Aorta (tissue), 5 donors: ENCODE measurements at places on chromosomes 6 and 20.

DNA sequence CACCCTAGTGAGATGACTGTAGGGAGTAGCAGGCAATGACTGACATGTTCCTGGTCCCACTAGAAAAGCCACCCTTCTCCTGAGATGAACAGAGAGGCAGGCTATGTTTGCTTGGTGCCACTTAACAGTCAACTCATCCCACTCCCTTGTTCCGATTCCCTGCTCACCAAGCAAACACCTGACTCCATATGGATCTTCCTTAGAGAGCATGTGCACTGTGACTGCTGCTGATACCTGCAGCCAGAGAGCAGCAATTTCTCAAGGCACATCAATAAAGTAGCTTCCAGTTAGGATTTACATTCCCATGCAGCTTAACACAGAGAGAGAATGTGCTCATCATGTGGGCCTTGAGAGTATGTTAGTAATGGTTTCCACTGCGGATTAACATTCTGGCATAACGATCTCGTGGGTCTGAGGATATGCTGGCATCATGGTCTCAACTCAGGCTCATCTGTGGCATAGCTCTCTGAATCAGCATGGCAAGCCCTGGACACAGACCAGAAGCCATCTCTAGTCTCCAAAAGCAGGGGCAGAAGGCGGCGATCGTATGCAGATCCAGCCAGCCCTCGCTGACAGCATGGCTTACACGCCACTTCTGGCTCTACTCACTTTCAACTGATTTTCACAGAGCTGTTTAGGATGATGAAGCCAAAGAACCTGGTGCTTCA lies 43.9 kb downstream of the ATXN1 start:
- H3K27ac ChIP-seq, result no peak overlapping the region
- no peaks in the 10 kb centered on the region for H3K36me3 ChIP-seq
- H3K4me3 ChIP-seq, result no peak overlapping the region
- peaks cover 9% of the 10 kb centered on the region for H3K4me1 ChIP-seq
- no peaks in the 10 kb centered on the region for H3K27me3 ChIP-seq

DNA sequence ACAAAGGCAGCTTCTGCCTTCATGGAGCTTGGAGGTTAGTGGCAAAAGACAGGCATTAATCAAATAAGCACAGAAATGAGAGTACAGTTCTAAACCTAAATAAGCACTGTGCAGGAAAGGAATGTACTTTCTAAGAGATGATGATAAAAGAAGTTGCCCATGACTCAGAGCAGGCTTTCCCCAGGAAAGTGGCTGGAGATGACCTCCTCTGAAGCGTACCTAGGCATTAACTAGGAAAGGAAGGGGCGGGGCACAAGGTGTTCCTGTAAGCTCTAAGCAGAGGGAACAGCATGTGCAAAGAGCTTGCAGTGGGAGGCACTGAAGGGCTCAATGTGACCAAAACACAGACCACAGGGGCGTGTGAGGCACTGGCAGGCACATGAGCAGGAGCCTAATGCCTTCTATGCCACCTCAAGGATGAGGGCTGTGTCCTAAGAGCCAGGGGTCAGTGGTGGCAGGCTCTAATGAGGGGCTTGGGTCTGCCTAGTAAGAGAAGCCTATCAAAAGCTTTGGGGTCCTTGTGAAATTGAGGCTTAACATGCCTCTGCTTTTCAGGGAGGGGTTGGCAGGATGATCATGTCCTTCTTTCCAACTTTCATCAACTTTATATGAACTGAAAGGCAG lies 4.9 kb downstream of the SSTR4 start:
- no peaks in the 10 kb centered on the region for H3K4me1 ChIP-seq
- H3K27me3 ChIP-seq, result no peaks in the 10 kb centered on the region
- H3K4me3 ChIP-seq, result no peak overlapping the region
- H3K27ac ChIP-seq, result no peak overlapping the region
- no peaks in the 10 kb centered on the region for H3K36me3 ChIP-seq

DNA sequence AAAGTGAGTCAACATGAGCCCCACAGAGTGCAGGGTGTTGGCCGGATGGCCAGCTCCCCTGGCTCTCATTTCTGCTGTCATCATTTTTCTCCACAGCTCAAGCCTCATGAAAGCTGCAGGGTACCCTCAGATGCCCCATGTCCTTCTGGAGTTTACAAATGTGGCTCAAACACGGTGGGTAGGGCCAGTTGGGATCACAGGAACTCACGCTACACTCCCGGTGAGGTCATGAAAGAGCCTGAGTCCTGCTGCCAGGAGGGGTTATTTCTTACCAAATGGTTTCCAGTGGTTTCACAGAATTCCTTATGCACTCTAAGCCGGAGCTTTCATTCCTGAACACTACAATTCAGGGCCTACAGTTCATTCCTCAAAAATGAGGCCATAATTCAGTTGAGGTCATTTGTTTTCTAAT lies 78.7 kb downstream of the TMEM170B start:
- peak overlapping the region; percentile 35 for H3K27ac ChIP-seq
- no peak overlapping the region for H3K4me3 ChIP-seq
- DNase-seq, result no peak
- H3K4me1 ChIP-seq, result peaks cover 6% of the 10 kb centered on the region

DNA sequence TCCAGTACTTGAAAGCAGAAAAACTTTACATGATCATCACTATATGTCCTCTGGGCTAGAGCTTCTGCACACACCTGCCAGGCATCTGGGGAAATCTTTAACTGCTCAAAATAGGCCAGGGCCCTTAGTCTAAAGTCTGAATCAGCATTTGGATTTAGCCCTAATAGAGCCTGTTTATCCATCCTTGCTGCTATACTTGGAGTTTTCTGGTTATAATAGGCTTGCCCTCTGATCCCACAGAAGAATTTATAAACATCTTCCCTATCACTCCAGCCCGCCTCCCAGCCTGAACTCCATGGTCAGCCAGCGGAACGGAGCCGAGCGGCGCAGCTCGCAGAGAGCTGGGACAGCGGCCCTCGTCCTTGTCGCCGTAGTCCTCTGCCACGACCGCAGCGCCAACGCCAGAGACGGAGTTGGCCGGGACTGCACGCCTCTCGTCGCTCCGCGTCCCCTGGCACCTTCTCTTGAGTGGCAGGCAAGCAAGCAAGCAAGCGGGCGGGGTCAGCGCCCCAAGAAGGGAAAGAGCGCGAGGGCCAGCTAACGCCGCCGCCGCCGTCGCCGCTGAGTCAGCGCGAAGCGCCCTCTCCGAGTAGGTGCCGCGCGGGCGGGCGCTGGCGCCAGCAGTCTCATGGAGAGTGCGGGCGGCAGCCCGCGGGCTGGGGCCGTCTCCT lies 25.4 kb upstream of the ASIP start:
- H3K36me3 ChIP-seq, result no peaks in the 10 kb centered on the region
- H3K4me3 ChIP-seq, result no peak overlapping the region
- no peaks in the 10 kb centered on the region for H3K27me3 ChIP-seq
- DNase-seq, result peak; percentile 96

- no peaks in the 10 kb centered on the region for H3K36me3 ChIP-seq
- peaks cover 5% of the 10 kb centered on the region for H3K4me1 ChIP-seq
These were observed 5.5 kb upstream of the DAAM2 start for GRCh38 chr6:39786649-39787048.

GRCh38 chr20:18058661-18059467 lies 1.1 kb upstream of the OVOL2 start:
- H3K27me3 ChIP-seq, result no peaks in the 10 kb centered on the region
- no peaks in the 10 kb centered on the region for H3K4me1 ChIP-seq
- no peak overlapping the region for H3K4me3 ChIP-seq
- DNase-seq, result no peak
- H3K36me3 ChIP-seq, result no peaks in the 10 kb centered on the region

DNA sequence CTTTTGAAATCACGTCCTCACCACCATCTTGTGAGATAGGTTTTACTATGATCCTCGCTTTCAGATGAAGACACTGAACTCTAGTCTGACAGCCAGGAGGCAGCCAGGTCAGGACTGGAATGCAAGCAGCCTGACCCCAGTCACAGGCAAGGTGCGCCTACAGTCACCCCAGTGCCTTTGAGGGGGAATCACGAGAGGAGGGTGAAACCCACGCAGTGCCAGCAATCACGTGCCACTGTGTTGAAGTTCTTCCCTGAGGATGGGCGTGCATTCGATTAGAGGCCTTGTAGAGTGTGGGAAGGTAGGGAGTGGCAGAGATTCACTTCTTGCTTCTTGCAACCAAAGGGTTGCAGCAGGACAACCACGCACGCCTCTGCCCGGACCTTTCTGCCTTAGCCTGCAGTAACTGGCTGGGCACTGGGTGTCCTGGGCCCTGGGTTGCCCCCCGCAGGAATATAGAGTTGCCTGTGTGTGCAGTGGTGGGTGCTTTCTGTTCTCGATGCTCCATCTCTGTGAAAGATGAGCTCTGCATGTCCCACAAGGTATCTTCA lies 33.7 kb upstream of the IRF4 start:
- no peak for DNase-seq
- no peaks in the 10 kb centered on the region for H3K4me1 ChIP-seq
- no peak overlapping the region for H3K4me3 ChIP-seq
- no peaks in the 10 kb centered on the region for H3K27me3 ChIP-seq
- H3K36me3 ChIP-seq, result no peaks in the 10 kb centered on the region
- no peak overlapping the region for H3K27ac ChIP-seq

GRCh38 chr6:117501722-117502121 lies 19.2 kb downstream of the DCBLD1 start:
- H3K27me3 ChIP-seq, result no peaks in the 10 kb centered on the region
- H3K36me3 ChIP-seq, result peaks cover 2% of the 10 kb centered on the region
- DNase-seq, result no peak
- no peaks in the 10 kb centered on the region for H3K4me1 ChIP-seq
- no peak overlapping the region for H3K27ac ChIP-seq

DNA sequence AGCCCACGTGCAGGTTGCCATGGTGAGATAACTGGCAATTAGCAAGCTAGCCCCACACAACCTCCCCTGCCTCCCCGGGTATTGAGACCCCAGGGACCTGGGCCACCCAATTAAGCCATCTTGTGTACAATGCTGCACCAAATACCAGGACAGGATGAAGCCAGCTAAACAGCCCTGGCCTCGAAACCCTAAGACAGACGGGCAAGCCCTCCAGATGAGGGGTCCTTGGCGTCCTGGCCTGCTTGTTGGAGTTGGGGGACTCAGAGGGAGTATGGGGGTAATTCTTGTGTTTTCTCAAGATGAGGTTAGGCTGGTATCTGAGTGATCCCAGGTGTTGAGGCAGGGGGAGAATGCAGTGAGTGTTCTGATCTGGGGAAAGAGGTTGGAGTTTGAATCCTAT lies 8.8 kb upstream of the MAPRE1 start:
- no peaks in the 10 kb centered on the region for H3K27me3 ChIP-seq
- H3K27ac ChIP-seq, result no peak overlapping the region
- no peak for DNase-seq

DNA sequence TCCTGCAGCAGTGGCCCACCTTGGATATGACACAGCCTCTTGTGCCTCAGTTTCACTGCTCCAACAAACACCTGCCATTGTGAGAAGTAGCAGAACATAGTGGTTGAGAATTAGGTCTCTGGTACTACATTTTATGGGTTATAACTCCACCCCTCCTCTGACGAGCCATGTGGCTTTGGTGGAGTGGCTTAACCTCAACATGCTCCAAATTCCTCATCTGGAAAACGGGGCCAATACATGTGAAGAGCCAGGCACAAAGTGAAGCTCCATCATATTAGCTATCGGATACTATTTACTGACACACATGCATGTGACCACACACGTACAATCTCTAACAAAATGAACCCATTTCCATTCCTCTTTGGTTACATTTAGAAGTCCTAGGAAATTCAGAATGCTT lies 8.4 kb upstream of the KIZ start:
- H3K27ac ChIP-seq, result no peak overlapping the region
- DNase-seq, result no peak
- H3K4me1 ChIP-seq, result no peaks in the 10 kb centered on the region
- H3K36me3 ChIP-seq, result no peaks in the 10 kb centered on the region

- H3K4me3 ChIP-seq, result no peak overlapping the region
- no peak overlapping the region for H3K27ac ChIP-seq
- no peaks in the 10 kb centered on the region for H3K27me3 ChIP-seq
- H3K4me1 ChIP-seq, result no peaks in the 10 kb centered on the region
These were observed 70.4 kb downstream of the COL12A1 start for GRCh38 chr6:75135450-75135849.

DNA sequence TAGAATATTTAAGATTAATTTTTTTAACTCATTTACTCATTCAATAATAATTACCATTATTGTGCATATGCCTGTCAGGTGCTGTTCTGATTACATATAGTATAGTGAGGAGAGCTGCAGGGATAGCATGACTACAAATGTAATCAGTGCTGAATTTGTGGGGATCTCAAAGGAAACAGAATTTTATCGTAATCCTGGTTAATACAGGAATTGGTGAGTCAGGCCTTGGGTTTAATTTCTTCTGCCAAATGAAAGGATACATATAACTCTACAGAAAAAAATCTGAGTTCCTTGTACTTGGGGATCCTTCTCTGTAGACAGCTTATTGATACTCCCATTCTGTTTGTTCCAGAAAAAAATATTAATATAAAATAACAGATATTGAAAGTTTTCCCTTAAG lies 297.2 kb downstream of the GJA1 start:
- no peaks in the 10 kb centered on the region for H3K36me3 ChIP-seq
- H3K27ac ChIP-seq, result no peak overlapping the region
- no peak overlapping the region for H3K4me3 ChIP-seq
- no peaks in the 10 kb centered on the region for H3K27me3 ChIP-seq

GRCh38 chr6:35388030-35388429 lies 45.7 kb downstream of the PPARD start:
- no peaks in the 10 kb centered on the region for H3K4me1 ChIP-seq
- no peak overlapping the region for H3K4me3 ChIP-seq
- no peaks in the 10 kb centered on the region for H3K36me3 ChIP-seq
- H3K27ac ChIP-seq, result no peak overlapping the region

DNA sequence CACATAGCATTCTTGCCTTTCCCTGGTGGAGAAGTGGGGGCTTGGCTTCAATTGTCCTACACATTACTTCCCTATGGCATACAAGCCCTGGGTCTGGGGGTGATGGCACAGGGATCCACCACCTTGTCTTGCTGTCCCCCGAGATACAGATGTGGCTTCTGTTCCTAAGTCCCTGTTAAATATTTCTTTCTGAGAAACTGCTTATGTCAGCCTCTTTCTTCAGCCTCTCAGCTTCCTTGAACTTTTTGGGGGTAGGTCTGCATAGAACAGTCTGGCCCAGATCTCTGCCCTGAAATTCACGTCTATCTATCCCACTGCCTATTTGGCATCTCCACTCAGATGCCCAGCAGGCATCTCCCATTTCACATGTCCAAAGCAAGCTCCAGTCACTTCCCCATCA lies 177.4 kb downstream of the SCP2D1 start:
- H3K4me3 ChIP-seq, result no peak overlapping the region
- H3K27ac ChIP-seq, result no peak overlapping the region
- DNase-seq, result no peak
- no peaks in the 10 kb centered on the region for H3K27me3 ChIP-seq
- H3K36me3 ChIP-seq, result no peaks in the 10 kb centered on the region
